ENCODE measurements at places on chromosomes 4 and X. TPM values are rescaled to one million over a fixed set of nuclear protein-coding genes. Genes with fewer than 3 reads are reported as not detected.
A peak's percentile ranks its signal among the peaks of the same experiment; 100 is the strongest.

- ATAC-seq: no peak
- no peaks in the 10 kb centered on the region for H3K36me3 ChIP-seq
- no peaks in the 10 kb centered on the region for H3K4me1 ChIP-seq
- no peaks in the 10 kb centered on the region for H3K27me3 ChIP-seq
- no peak overlapping the region for H3K27ac ChIP-seq
Observed at GRCh38 chr4:54929459-54929858, 195.9 kb downstream of the KDR start.

DNA sequence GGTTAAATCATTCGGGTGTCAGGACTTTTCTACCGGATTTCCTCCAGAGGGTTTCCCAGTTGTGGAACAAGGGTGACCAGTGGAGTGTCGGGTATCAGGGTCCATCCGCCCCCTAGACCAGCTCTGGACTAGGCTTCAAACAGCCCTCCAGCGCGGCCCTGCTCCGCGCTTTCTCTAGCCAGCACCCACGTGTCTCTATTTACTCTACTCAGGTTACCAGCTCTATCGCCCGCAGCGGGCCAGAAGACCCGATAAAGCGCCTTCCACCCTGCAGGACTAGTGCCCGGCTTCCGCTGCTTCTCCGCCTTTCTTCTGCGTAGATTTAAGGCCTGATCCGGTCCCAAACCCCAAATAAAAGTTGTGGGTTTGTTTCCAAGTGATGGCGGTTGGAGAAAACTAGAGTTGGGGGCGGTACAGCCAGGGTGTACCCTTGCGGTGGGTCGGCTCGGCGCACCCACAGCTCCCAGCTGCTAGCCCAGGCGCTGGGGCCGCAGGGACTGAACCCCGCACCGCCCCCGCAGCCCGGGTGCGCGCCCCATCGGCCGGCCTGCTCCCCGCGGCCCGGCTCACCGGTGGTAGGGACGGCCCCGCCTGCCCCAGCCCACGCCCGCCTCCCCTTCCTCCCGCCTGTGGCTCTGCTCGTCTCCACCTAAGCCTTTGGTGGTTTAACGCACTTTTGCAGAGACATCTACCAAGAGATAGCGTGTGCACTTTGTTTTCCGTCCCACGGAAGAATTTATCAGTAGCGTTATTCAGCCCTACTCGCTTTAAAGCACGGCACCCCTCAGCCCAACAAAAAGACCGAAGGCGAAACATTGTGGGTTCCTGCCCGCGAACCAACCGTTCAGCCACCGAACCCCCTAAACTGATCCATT lies 2.1 kb downstream of the LEF1 start:
- peaks cover 58% of the 10 kb centered on the region for H3K36me3 ChIP-seq
- ATAC-seq: peak; percentile 49
- H3K4me3 ChIP-seq: peak overlapping the region; percentile 96
- H3K27ac ChIP-seq: peak overlapping the region; percentile 94
- peaks cover 23% of the 10 kb centered on the region for H3K4me1 ChIP-seq
- H3K27me3 ChIP-seq: peaks cover 21% of the 10 kb centered on the region

GRCh38 chr4:13701937-13702446 lies 74.5 kb upstream of the BOD1L1 start:
- H3K36me3 ChIP-seq: no peaks in the 10 kb centered on the region
- peaks cover 11% of the 10 kb centered on the region for H3K27me3 ChIP-seq
- no peaks in the 10 kb centered on the region for H3K4me1 ChIP-seq
- no peak overlapping the region for H3K27ac ChIP-seq

GRCh38 chr4:27293831-27294230 lies 433.2 kb downstream of the STIM2 start:
- no peaks in the 10 kb centered on the region for H3K4me1 ChIP-seq
- no peaks in the 10 kb centered on the region for H3K36me3 ChIP-seq
- ATAC-seq: no peak
- H3K27ac ChIP-seq: no peak overlapping the region
- peaks cover 6% of the 10 kb centered on the region for H3K27me3 ChIP-seq
- H3K4me3 ChIP-seq: no peak overlapping the region

GRCh38 chr4:8580321-8581093 lies at the start of gene GPR78:
Gene GPR78 (plus strand): TSS chr4:8580392. CDS start chr4:8580983, 591 bp downstream.
- H3K36me3 ChIP-seq: no peaks in the 10 kb centered on the region
- ATAC-seq: peak; percentile 67
- no peak within 1 kb of the TSS for H3K27ac ChIP-seq
- no peak within 1 kb of the TSS for H3K4me3 ChIP-seq
- H3K27me3 ChIP-seq: peaks cover 26% of the 10 kb centered on the region
- H3K4me1 ChIP-seq: no peaks in the 10 kb centered on the region

The ARHGAP6 gene
- not detected for total RNA-seq

DNA sequence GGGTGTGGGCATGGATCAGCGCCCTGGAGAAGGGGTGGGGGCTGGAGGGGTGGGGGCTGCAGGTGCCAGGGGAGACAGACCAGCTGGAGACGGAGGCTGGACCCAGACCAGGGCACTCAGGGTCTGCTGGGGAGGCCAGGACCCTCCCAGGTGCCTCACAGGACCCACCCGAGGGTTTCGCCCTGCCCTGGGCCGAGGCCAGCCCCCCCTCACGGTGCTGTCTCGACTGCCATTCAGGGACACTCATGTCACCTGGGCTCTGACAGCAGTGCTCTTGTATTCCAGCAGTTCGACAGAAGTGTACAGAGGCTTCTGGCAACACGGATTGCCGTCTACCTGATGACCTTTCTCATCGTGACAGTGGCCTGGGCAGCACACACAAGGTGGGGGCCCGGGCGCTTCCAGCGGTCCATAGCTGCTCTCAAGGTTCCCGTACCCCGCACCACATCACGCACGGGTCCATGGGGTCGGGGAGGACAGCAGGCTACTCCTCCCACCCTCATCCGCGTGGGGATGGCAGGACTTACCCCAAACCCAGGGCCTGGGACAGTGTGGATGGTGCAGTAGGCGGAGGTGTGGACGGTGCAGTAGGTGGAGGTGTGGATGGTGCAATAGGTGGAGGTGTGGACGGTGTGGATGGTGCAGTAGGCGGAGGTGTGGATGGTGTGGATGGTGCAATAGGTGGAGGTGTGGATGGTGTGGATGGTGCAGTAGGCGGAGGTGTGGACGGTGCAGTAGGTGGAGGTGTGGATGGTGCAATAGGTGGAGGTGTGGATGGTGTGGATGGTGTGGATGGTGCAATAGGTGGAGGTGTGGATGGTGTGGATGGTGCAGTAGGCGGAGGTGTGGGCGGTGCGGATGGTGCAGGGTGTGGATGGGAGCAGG lies 18.1 kb downstream of the TMEM175 start:
- no peak overlapping the region for H3K4me3 ChIP-seq
- no peaks in the 10 kb centered on the region for H3K36me3 ChIP-seq
- H3K4me1 ChIP-seq: peaks cover 7% of the 10 kb centered on the region
- H3K27ac ChIP-seq: no peak overlapping the region

- H3K4me3 ChIP-seq: no peak overlapping the region
- no peak overlapping the region for H3K27ac ChIP-seq
- H3K4me1 ChIP-seq: no peaks in the 10 kb centered on the region
- no peaks in the 10 kb centered on the region for H3K27me3 ChIP-seq
- no peaks in the 10 kb centered on the region for H3K36me3 ChIP-seq
- no peak for ATAC-seq
Observed at GRCh38 chr4:92163348-92163747, 140.4 kb upstream of the GRID2 start.

- no peak for ATAC-seq
- no peak overlapping the region for H3K27ac ChIP-seq
- no peaks in the 10 kb centered on the region for H3K36me3 ChIP-seq
- no peak overlapping the region for H3K4me3 ChIP-seq
- H3K4me1 ChIP-seq: no peaks in the 10 kb centered on the region
Observed at GRCh38 chr4:116501954-116502353, 583.4 kb downstream of the TRAM1L1 start.

DNA sequence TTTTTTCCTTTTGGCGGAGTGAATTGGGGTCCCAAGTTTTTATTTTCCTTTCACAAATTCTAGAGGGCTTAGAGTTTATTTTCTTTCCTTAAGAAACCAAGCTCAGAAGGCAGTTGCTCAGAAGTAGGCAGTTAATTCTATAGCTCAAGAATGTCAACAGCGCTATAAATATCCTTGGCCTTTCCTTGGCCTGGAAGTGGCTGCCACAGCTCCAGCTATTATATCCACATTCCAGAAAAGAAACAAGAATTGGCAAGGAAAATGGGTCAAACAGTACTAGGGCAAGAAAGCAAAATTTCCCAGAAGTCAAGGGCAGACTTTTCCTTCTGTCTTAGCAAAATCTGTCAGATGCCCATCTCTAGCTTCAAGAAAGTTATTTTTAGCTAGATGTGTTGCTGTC lies 31.0 kb downstream of the SLC10A6 start:
- no peaks in the 10 kb centered on the region for H3K4me1 ChIP-seq
- H3K27ac ChIP-seq: no peak overlapping the region
- no peaks in the 10 kb centered on the region for H3K27me3 ChIP-seq
- peaks cover 32% of the 10 kb centered on the region for H3K36me3 ChIP-seq
- no peak for ATAC-seq

GRCh38 chrX:126701380-126701779 lies 118.1 kb upstream of the PRR32 start:
- no peaks in the 10 kb centered on the region for H3K27me3 ChIP-seq
- no peaks in the 10 kb centered on the region for H3K36me3 ChIP-seq
- H3K4me3 ChIP-seq: no peak overlapping the region
- ATAC-seq: no peak
- H3K27ac ChIP-seq: no peak overlapping the region
- H3K4me1 ChIP-seq: no peaks in the 10 kb centered on the region

- no peaks in the 10 kb centered on the region for H3K27me3 ChIP-seq
- no peaks in the 10 kb centered on the region for H3K4me1 ChIP-seq
- H3K27ac ChIP-seq: no peak overlapping the region
- no peak for ATAC-seq
- no peaks in the 10 kb centered on the region for H3K36me3 ChIP-seq
- H3K4me3 ChIP-seq: no peak overlapping the region
Observed at GRCh38 chrX:148288451-148288850, 212.0 kb upstream of the AFF2 start.

DNA sequence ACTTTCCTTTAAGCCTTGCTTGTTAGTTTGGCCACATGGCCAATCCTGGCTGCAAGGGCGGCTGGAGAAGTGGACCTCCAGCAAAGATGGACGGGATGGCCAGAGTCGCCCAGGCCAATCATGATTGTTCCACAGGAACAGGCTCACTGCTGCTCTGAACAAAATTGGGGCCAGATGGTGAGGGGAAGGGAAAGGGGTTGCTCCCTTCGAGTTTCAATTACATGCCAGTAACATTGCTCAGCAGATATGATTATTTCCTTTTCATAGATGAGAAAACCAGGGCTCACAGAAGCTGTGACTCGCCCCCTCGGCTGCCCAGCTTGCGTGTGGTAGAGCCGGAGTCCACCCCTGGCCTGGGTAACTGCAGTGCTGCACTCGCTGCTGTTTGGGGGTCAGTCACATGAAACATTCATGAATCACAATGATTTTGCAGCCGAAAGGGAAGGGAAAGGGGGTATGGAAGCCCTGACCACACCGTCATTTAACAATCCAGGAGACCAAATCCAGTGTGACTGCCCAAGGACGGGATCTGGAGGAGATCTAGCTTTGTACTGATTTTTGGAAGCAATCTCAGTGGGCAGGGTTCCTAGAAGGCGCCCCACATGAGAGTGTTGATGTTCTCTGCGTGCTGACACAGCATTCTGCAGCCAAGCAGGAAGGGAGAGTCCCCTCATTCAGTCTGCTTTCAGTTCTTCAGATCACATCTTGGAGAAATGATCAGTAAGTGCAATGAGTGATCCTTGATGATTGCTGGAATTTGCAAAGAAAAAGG lies 77.3 kb upstream of the MSX1 start:
- no peak overlapping the region for H3K4me3 ChIP-seq
- H3K4me1 ChIP-seq: no peaks in the 10 kb centered on the region
- H3K36me3 ChIP-seq: no peaks in the 10 kb centered on the region
- no peak for ATAC-seq

The SLC6A8 gene
- 1.1 TPM for total RNA-seq

The PAGE4 gene
- not detected for total RNA-seq

DNA sequence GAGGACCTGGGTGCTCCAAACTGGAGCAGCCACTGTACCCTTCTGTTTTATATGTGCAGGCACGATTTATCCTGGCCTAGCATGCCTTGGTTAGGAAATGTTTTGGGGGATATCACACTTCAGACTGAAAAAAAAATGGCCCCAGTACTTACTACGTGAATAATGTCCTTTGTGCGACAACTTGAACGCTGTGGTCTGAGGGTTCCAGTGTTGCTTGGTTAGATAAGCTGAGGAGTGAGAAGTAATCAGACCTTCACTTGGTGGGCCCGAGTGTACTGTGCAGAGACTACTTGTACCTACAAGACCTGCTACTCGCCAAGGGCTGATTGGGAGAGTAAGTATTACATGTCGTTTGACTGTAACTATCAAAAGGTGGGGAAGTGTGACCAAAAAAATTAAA lies 678 bp downstream of the DNAAF6 start:
- no peaks in the 10 kb centered on the region for H3K36me3 ChIP-seq
- no peak for ATAC-seq
- H3K4me3 ChIP-seq: no peak overlapping the region
- H3K27ac ChIP-seq: peak overlapping the region; percentile 56
